MG63 (cell line): ENCODE measurements at places on chromosomes 16 and 17. TPM values are rescaled to one million over a fixed set of nuclear protein-coding genes. Genes with fewer than 3 reads are reported as not detected.

- peak; percentile 13 for DNase-seq
These were observed 11.7 kb upstream of the MAF start for GRCh38 chr16:79612207-79612606.

GRCh38 chr16:49024016-49024415, 257.6 kb downstream of the CBLN1 start:
- no peak for DNase-seq

- DNase-seq = no peak
These were observed 159.7 kb downstream of the CEP112 start for GRCh38 chr17:66032082-66032712.

DNA sequence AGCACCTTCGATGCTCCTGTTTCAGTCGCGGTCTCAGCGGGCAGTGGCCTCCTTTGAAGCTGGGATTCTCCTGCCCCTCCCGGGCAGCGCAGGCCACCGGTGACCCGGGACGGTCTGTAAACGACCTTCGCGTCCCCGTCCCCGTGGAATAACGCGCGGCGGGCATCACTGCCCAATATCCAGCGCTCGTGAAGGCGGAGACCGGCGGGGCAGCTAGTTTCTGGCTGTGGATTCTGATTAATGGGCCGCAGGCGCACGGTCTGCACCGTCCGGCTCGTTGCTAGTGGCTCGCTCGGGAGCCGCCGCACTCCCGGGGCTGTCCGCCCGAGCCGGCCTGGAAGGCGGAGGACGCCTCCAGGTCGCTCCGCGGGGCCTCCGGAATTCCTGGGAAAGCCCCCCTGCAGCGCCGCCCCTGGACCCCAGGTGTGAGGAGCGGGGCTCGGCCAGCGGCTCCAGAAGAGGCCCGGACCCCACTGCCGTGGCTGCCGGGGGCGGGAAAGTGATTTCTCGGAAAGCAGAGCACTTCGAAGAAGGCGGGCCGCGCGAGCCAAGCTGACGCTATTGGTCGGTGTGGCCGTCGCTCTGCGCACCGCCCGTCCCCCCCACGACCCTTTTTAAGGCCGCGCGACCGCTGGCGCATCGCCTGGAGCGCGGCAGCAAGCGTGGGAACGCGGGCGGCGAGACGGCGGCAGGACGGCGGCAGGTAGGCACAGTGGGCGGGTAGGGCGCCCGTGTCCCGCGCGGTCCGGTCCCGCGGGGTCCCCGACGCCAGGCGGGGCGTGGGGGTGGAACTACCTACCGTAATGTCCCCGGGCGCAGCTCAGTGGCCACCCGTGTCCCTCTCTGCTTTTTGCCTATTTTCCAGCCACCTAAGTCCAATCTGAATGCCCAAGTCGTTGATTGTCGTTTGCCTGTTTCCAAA, at the start of gene IRF8:
Gene IRF8, plus strand, starts transcription at position 642 of the 922 bp plus-strand sequence. CDS start 3,854 bp downstream, outside the sequence.
- DNase-seq = no peak

GRCh38 chr16:51952500-51952899, 594.4 kb downstream of the TOX3 start:
- DNase-seq = no peak

- DNase-seq = no peak
These were observed 9.4 kb upstream of the TOP2A start for GRCh38 chr17:40427002-40427491.

DNA sequence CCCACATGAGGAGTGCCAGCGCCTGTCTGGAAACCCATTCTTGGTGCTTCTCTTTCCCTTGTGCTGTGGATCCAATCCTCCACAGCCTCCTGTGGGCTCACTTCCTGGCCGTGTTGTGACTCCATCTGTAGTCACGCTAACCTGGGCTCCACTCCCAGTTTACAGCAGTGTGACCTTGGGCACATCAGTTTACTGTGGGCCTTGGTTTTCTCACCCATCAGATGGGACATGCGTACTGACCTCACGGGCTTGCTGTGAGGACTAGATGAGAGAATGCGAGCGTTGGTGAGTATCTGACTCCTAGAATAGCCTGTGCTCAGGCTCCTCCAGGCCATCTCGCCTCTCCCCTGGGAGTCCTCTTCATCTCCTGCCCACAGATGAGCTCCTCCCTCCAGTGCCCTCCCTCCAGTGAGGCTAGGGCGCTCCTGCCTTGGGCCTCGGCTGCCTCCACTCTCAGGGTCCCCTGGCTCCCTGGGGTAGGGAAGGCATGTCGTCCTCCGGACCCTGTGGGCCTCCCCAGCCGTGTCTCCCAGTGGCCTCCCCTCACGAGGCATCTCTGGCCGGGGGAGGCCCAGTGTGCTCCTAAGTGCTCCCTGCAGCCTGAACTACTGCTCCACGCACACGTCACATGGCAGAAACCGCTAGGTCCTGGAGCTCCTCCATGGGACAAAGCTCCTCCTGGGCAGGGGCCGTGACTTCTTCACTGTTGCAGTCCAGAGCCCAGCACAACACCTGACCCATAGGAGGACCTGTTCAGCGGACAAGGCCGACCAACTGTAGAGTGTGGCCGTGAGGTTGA, 5.2 kb upstream of the FOXJ1 start:
- DNase-seq = no peak

DNA sequence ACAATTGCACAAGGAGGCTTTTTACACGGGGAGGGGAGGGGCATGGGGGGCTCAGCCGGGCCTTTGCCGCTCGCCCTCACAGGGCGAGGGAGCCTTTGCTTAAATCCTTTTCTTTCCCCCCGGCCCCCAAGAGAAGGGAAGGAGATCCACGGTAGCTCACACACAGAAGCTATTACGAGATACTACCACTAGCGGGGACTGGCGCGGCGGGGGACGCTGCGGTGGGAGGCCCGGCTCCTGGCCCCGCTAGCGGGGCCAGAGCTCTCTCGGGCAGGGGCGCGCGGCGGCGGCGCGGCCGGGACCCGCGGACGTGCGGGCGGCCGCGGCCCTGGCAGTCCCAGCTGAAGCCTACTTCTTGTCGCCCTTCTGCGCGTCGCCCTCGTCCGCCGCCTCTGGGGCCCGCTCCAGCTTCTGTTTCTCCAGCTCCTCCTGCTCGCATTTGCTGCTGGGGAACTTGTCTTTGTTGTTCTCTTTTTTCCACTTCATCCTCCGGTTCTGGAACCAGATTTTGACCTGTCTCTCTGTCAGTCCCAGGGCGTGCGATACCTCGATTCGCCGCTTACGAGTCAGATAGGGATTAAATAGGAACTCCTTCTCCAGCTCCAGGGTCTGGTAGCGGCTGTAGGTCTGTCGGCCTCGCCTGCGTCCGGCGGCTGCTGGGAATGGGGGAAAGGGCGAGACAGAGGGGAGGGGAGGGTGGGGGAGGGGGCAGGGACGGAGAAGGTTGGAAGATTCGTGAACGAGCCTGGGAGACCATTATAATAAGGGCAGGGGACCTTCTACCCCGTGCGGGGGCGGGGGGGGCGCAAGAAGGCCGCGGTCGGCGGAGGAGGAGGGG, 2.0 kb downstream of the HOXB8 start:
- DNase-seq = peak; percentile 64

- DNase-seq = no peak
These were observed 9.0 kb downstream of the NTHL1 start for GRCh38 chr16:2038382-2039231.

GRCh38 chr16:1362807-1363206, 11.1 kb downstream of the GNPTG start:
- DNase-seq = no peak

DNA sequence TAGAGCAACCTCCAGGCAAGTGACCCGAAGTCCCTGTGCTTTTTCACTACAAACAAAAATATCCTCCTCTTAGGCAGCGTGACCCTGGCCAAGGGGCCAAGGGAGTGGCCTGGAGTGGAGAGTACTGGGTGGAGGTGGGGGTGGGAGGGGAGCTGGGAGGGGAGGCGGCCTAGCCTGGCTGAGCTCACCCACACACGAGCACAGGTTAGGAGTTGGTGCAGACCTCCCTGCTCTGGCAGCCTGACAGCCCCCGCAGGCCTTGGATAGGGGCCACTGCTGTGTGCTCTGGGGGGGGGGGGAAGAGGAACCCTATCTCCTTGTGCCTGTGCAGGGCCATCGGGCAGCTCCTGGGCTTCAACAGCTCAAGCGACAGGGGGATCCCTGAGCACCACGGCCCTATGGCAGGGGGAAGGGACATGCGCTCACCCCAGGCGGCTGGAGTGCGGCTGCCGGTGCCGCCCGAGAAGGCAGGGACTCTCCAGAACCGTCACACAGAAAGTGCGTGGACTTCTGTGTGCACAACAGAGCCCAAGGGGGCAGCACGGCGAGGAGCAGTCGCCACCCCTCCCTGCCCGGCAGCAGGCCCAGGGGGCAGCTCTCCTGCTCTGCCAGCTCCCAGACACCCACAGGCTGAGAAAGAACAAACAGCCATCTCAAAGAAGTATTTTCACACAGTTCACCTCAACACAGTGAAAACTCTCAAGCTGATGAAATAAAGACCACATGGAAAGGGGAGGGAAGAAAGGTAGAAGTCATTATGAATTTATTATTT, 13.3 kb downstream of the SLC16A3 start:
- no peak for DNase-seq

- peak; percentile 71 for DNase-seq
These were observed 735 bp downstream of the PSMD11 start for GRCh38 chr17:32445074-32445415.

- DNase-seq = no peak
These were observed 543 bp downstream of the TMUB2 start for GRCh38 chr17:44187131-44187899.

GRCh38 chr16:48158296-48158695, 2.5 kb upstream of the ABCC12 start:
- no peak for DNase-seq

- no peak for DNase-seq
These were observed 14.0 kb downstream of the RPH3AL start for GRCh38 chr17:338442-339192.

- no peak for DNase-seq
These were observed 13.9 kb downstream of the KDM8 start for GRCh38 chr16:27217256-27217655.

EFCAB13 gene
- 0.05 and 0.30 TPM in 2 replicates for total RNA-seq

HAP1 gene
- total RNA-seq = not detected in 2 replicates

CAVIN1 gene
- total RNA-seq = 799 and 958 TPM in 2 replicates

TRAPPC2L gene
- 34.4 and 35.6 TPM in 2 replicates for total RNA-seq

KRT33B gene
- total RNA-seq = 0.17 and 2.0 TPM in 2 replicates

SCARF1 gene
- total RNA-seq = not detected in 2 replicates

CCDC200 gene
- not detected in 2 replicates for total RNA-seq

WNT9B gene
- total RNA-seq = not detected in 2 replicates
